CD4-positive, alpha-beta memory T cell (primary cell): ENCODE measurements at places on chromosomes 3 and 15. TPM values are rescaled to one million over a fixed set of nuclear protein-coding genes. Genes with fewer than 3 reads are reported as not detected.

DNA sequence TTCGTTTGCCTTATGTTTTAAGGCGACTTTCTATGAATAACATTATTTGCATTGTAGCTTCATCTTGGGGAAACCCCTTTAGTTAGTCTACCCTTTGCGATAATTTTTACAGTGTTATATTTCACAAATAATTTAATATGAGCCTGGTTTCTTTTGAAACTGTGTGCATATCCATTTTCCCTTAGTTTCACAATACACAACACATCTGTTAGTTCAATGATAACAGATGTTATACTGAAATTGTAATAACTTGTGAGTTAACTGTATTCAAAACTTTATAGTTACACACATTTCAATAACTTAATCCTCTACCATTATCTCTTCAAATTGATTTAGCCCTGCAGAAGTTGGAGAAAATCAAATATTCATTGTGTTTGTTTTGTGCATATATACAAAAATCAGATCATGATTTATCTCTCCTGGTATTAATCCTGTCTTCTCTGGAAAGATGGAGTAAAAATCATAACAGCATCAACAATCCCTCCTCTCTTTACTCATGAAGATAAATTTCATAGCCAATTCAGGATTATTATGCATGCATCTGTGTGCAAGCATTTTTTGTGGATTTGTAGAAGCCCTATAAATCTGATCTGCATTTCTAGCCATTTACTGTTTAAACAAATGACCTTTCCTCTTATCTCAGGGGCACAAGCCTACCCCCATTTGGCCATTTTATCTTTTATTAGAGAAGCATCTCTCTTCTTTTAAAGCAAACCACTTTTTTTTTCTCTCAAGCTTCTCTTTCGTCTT, 304.0 kb downstream of the VPS13C start:
- no peaks in the 10 kb centered on the region for H3K27me3 ChIP-seq
- no peak for DNase-seq
- H3K4me1 ChIP-seq, result no peaks in the 10 kb centered on the region

The HACD3 gene
- 35.6 TPM for polyA plus RNA-seq

DNA sequence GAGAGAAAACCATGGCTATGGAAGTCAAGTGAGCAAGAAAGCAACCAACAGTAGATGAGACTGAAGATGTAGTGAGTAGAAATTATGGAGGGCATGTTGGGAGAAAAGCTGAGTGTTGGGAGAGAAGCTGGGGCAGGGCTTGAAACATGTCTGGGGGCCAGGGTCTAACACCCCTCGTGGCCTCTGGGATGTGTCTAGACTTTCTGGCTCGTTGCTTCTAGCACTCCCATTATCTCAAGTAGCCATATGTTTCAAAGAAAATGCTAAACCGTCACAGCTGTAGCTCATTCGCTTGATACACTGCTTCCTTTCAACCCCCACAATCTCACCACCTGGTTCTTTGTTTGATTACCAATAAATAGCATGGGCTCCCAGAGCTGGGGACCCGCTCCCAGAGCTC, 83.8 kb upstream of the BCHE start:
- H3K36me3 ChIP-seq, result no peaks in the 10 kb centered on the region
- H3K27me3 ChIP-seq, result no peaks in the 10 kb centered on the region
- H3K4me3 ChIP-seq, result no peak overlapping the region
- H3K4me1 ChIP-seq, result no peaks in the 10 kb centered on the region

The OCA2 gene
- not detected for polyA plus RNA-seq

The ACTC1 gene
- polyA plus RNA-seq, result not detected

The MED12L gene
- polyA plus RNA-seq, result not detected

DNA sequence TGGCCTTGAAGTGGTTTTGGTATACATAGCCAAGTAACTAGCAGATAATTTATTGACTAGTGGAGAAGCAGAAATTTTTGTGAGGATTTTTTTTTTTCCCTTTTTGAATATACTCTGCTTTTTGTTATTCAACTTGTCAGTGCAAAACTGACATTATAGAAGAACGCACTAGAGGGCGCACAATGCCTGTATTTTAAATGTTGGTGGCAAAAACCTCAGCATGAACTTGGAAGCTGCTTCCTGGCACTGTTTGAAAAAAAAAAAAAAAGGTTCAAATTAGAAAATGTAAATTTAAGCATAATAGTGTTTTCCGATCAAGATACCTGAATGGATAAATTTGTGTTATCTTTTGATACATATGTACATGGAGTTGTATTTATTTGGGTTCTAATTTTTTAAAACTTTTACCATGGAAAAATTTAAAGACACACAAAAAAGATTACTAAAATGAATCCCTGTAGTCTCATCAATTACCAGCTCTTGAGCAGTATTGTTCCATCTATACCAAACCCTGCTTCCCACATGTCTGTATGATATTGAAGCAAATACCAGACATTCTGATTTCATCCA, 56.0 kb downstream of the SLC25A26 start:
- no peak overlapping the region for H3K27ac ChIP-seq
- H3K4me3 ChIP-seq, result no peak overlapping the region
- no peaks in the 10 kb centered on the region for H3K36me3 ChIP-seq
- H3K4me1 ChIP-seq, result peaks cover 34% of the 10 kb centered on the region
- H3K27me3 ChIP-seq, result no peaks in the 10 kb centered on the region

GRCh38 chr3:69791106-69791505, 51.8 kb downstream of the MITF start:
- no peaks in the 10 kb centered on the region for H3K27me3 ChIP-seq
- H3K27ac ChIP-seq, result no peak overlapping the region
- no peaks in the 10 kb centered on the region for H3K4me1 ChIP-seq
- no peak for DNase-seq
- no peaks in the 10 kb centered on the region for H3K36me3 ChIP-seq

The PGBD4 gene
- 0.37 TPM for polyA plus RNA-seq

- H3K36me3 ChIP-seq, result no peaks in the 10 kb centered on the region
- no peaks in the 10 kb centered on the region for H3K27me3 ChIP-seq
- H3K4me1 ChIP-seq, result no peaks in the 10 kb centered on the region
- no peak for DNase-seq
- no peak overlapping the region for H3K4me3 ChIP-seq
- H3K27ac ChIP-seq, result no peak overlapping the region
Measured at GRCh38 chr3:95971573-95971972, 842.8 kb upstream of the EPHA6 start.

The B3GNT5 gene
- polyA plus RNA-seq, result 0.53 TPM

DNA sequence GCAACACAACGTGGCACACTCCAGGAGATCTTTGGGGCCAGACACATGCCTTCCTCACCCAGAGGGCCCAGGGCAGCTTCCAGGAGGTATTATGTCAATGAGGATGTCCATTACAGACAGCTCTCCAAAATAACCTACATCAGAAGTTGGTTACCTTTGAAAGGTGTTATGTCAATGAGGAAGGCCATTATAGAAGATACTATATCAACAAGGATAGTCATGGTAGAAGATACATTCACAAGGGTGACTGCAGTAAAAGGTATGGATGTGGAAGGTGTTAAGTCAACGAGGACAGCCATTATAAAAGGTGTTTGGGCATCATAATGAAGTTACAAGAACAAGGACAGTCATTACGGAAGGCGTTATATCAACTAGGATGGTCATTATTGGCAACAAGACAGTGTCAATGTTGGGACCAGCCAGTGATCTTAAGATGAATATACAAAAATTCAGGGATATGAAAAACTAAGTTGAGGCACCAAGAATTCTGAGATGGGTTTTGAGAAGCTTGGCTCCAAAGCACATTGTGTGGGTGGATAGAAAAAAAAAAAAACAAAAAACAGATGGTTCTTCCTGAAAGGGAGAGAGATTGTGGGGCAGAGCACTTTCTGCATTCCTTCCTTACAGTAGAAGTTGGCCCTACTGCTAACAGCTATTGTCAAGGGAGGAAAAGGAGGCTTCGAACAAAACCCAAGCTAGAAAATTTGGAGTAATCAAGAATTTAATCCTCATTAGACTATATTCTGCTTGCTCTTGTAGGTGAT, 11.2 kb downstream of the CDCP1 start:
- no peaks in the 10 kb centered on the region for H3K4me1 ChIP-seq
- H3K27ac ChIP-seq, result no peak overlapping the region
- DNase-seq, result no peak
- no peak overlapping the region for H3K4me3 ChIP-seq

GRCh38 chr3:68483041-68483440, 449.3 kb downstream of the TAFA4 start:
- H3K36me3 ChIP-seq, result no peaks in the 10 kb centered on the region
- no peaks in the 10 kb centered on the region for H3K27me3 ChIP-seq
- no peaks in the 10 kb centered on the region for H3K4me1 ChIP-seq
- DNase-seq, result no peak

DNA sequence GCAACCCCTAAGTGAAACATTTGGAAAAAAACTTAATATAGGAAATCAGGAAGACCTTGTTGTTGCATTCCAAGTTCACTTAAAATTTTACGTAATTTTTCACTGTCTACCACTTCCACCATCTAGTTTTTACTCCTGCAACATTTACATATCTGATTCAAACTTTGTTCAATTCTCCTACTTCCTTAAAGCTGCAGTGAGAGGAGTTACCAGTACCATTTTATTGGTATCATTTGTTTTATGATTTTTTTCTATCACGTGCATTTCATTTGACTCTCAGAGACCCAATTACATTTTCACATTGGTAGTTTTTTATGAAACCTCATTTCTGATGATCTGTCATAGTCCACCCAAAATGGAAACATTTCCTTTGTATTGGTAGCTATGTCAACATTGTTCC, 284.9 kb upstream of the MDFIC2 start:
- no peak overlapping the region for H3K27ac ChIP-seq
- no peaks in the 10 kb centered on the region for H3K4me1 ChIP-seq
- H3K4me3 ChIP-seq, result no peak overlapping the region
- no peaks in the 10 kb centered on the region for H3K27me3 ChIP-seq

- no peak for DNase-seq
- no peak overlapping the region for H3K4me3 ChIP-seq
- no peak overlapping the region for H3K27ac ChIP-seq
- H3K36me3 ChIP-seq, result no peaks in the 10 kb centered on the region
- no peaks in the 10 kb centered on the region for H3K4me1 ChIP-seq
Measured at GRCh38 chr3:42946050-42946449, 33.1 kb upstream of the GASK1A start.

The PLA2G4E gene
- polyA plus RNA-seq, result not detected

- H3K36me3 ChIP-seq, result no peaks in the 10 kb centered on the region
- no peak for DNase-seq
- H3K4me1 ChIP-seq, result no peaks in the 10 kb centered on the region
- no peak overlapping the region for H3K4me3 ChIP-seq
- no peaks in the 10 kb centered on the region for H3K27me3 ChIP-seq
Measured at GRCh38 chr3:128205558-128206145, 52.4 kb downstream of the EEFSEC start.

GRCh38 chr3:106514431-106514830, 645.6 kb upstream of the CBLB start:
- no peak overlapping the region for H3K4me3 ChIP-seq
- H3K36me3 ChIP-seq, result no peaks in the 10 kb centered on the region
- no peaks in the 10 kb centered on the region for H3K27me3 ChIP-seq
- no peaks in the 10 kb centered on the region for H3K4me1 ChIP-seq
- DNase-seq, result no peak
- H3K27ac ChIP-seq, result no peak overlapping the region

DNA sequence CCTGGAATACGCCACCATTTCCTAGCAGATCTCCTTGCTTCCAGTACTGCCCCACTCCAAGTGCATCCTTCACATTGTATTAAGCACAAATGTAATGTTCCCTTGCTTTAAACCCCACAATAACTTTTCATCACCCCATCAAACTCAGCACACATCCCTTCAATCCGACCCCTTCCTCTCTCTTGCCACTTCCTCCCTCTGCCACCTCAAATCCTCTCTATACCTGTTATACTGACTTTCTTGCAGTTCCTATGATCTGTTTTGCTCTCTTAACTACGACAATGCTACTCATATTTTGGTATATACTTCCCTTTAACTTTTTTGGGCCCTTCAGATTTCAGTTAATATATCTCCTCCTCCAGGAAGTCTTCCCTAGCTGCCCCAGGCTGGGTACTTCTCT, 14.1 kb downstream of the PARL start:
- no peak for DNase-seq
- no peak overlapping the region for H3K27ac ChIP-seq
- peaks cover 27% of the 10 kb centered on the region for H3K36me3 ChIP-seq

The PTH1R gene
- not detected for polyA plus RNA-seq

The BTLA gene
- 18.6 TPM for polyA plus RNA-seq

The GADL1 gene
- polyA plus RNA-seq, result not detected

GRCh38 chr3:171796625-171797264, 13.5 kb downstream of the PLD1 start:
- H3K27ac ChIP-seq, result no peak overlapping the region
- H3K27me3 ChIP-seq, result no peaks in the 10 kb centered on the region
- no peaks in the 10 kb centered on the region for H3K4me1 ChIP-seq
- no peak overlapping the region for H3K4me3 ChIP-seq
- no peaks in the 10 kb centered on the region for H3K36me3 ChIP-seq

- H3K4me3 ChIP-seq, result no peak overlapping the region
- no peaks in the 10 kb centered on the region for H3K4me1 ChIP-seq
- no peak for DNase-seq
- H3K27me3 ChIP-seq, result no peaks in the 10 kb centered on the region
- no peak overlapping the region for H3K27ac ChIP-seq
Measured at GRCh38 chr15:100141311-100142001, 200.3 kb downstream of the ADAMTS17 start.

GRCh38 chr15:52392008-52392687, 96.5 kb upstream of the MYO5C start:
- H3K36me3 ChIP-seq, result peaks cover 10% of the 10 kb centered on the region
- no peak overlapping the region for H3K4me3 ChIP-seq
- DNase-seq, result no peak

GRCh38 chr3:87795701-87796100, 263.1 kb downstream of the CGGBP1 start:
- no peak overlapping the region for H3K4me3 ChIP-seq
- DNase-seq, result no peak
- peaks cover 20% of the 10 kb centered on the region for H3K27me3 ChIP-seq
- no peaks in the 10 kb centered on the region for H3K4me1 ChIP-seq

DNA sequence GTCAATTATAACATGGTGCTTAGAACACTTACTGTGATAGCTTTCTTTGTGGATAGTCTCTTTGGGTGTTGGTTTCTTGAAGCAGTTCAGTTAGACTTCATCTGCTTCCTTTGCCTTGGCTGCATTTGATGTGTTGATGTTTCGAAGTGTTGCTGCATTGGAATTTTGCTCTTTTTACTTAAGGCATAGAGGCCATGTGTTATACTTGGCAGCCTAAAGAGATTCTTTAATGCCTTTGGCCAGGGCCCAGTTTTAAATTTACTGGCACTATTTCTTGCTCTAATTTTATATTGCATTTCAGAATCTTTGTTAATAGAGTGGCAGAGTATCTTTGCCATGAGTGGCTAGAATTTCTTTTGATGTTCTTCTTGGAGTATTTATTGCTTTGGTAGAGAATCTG, 21.2 kb downstream of the NR1D2 start:
- no peak for DNase-seq
- H3K4me3 ChIP-seq, result no peak overlapping the region
- no peaks in the 10 kb centered on the region for H3K4me1 ChIP-seq
